Heart left ventricle (tissue), 16 donors: ENCODE measurements at places on chromosomes 7 and 10. TPM values are rescaled to one million over a fixed set of nuclear protein-coding genes. Genes with fewer than 3 reads are reported as not detected.

GRCh38 chr7:16129431-16130110 lies 291.8 kb downstream of the CRPPA start:
- no peak for DNase-seq

NUPR2 gene
- total RNA-seq: not detected

DNA sequence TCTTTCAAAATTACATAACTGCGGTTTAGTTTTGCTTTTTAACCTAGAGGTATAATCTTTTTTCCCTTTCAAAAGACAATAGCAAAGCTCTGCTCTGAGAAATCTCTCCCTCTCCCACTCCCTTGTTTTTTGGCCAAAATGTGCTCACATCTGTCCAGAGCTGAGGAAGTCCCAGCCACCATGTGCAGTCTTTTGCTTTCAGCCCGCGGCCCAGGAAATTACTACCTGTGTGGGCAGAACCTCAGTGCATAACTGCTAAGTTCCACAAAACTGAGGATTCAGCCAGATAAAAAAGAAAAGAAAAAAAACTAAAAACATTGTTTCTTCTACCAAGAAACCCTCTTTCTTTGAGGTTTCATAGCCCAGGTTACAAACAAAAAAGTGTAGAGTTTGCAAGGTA lies 115.0 kb upstream of the HGF start:
- DNase-seq: no peak

GRCh38 chr7:111362506-111363054 lies 199.7 kb downstream of the IMMP2L start:
- DNase-seq: no peak

MEOX2 gene
- total RNA-seq: 13.7 TPM

FLNC gene
- total RNA-seq: 1,170 TPM

GRCh38 chr10:61965703-61966395 lies 64.3 kb downstream of the ARID5B start:
- DNase-seq: no peak

- no peak for DNase-seq
Measured at GRCh38 chr10:120067427-120067826, 174.9 kb downstream of the SEC23IP start.

MARCHF5 gene
- 26.5 TPM for total RNA-seq

DNA sequence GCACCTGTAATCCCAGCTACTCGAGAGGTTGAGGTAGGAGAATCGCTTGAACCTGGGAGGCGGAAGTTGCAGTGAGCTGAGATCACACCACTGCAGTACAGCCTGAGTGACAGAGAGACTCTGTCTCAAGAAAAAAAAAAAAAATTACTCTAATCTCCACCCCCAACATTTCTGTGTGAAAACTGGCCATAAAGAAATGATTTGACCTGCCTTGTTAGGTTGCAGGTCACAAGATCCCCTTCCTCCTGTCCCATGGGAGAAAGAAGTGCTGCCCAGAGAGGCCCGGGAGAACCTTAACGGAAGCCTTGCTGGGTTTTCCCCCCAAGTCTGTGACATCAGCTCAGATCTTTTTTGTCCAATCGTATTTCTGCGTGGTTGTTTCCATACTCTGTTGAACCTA lies 8.7 kb upstream of the CALHM1 start:
- DNase-seq: peak; percentile 5

USP54 gene
- 37.3 TPM for total RNA-seq

SH2D4B gene
- total RNA-seq: not detected

SFTPA1 gene
- not detected for total RNA-seq

GRCh38 chr7:876972-877311 lies 588 bp downstream of the GET4 start:
- no peak for DNase-seq

- no peak for DNase-seq
Measured at GRCh38 chr10:73161662-73162061, 6.1 kb downstream of the ECD start.

SEMA3D gene
- total RNA-seq: 0.60 TPM

- DNase-seq: no peak
Measured at GRCh38 chr7:151088019-151088855, 2.0 kb downstream of the AGAP3 start.

PON1 gene
- total RNA-seq: not detected

C10orf143 gene
- 3.3 TPM for total RNA-seq

GRCh38 chr7:46449743-46450142 lies 528.7 kb upstream of the IGFBP3 start:
- DNase-seq: no peak

DNA sequence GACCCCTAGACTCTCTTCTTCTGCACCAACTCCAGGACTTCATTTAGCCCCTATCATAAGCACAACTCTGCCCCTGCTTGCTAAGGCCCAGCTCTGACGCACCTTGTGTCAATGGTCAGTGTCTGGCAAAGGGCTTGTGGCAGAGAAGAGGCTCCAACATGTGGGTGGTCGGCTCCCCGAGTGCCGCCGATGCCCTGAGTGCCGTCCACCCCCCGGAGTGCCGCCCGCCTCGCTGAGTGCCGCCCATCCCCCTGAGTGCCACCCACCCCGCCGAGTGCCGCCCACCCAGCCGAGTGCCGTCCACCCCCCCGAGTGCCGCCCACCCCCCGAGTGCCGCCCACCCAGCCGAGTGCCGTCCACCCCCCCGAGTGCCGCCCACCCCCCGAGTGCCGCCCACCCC lies 50.3 kb downstream of the ASB13 start:
- peak; percentile 51 for DNase-seq

CTBP2 gene
- 30.0 TPM for total RNA-seq

WDFY4 gene
- 2.2 TPM for total RNA-seq

DNA sequence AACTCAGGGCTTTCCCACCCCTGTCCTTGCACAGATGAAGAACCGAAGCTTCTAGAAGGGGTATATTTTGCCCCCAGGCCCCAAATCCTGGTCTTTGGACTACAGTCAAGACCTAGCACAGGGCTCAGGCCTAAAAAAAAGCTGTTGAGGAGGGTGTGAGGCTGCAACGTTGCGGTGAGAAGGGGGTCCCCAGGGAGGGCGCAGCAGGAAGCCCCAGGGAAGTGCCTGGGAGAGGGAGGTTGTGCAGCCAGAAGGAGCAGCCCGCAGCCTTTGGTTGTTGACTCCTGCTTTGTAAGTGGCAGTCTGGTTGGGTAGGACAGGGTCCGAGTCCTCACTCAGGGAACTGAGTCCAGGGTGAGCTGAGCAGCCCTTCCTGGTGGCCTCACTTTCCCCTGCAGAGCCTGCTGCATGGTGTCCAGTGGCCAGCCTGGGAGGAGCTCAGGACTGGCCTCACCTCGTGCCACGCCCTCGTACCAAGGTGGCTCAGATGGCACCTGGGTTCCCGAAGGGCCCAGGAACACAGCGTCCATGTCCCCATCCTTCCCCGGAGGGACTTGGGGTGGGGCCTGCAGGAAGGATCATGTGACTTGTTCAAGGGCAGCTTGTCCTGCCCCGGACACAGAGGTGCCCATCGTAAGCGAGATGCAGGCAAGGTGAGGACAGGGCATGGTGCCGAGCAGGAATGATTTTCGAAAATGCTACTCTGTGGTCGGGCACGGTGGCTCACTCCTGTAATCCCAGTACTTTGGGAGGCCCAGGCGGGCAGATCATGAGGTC lies 166.4 kb upstream of the TNRC18 start:
- no peak for DNase-seq

- DNase-seq: no peak
Measured at GRCh38 chr7:1012716-1013095, 29.7 kb downstream of the CYP2W1 start.

DNA sequence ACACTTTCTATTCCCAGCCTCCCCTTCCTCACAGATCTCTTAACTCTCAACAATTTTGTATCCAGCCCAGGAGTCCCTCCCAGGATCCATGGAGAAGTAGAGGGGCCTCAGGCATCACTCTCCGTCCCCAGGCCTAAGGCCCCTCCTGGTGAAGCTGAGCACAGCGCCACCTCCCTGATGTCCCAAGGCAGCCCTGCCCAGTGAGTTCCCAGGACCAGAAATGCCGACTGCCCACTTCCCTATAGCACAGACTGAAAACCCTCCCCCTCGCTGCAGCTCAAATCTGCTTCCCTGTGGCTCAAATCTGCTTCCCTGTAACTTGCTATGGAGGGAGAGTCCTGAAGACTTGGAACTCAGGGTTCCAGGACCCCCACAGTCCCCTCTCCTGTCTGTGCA lies 35.6 kb downstream of the YKT6 start:
- no peak for DNase-seq

- no peak for DNase-seq
Measured at GRCh38 chr10:64076322-64076940, 555.2 kb downstream of the REEP3 start.

FAM13C gene
- 8.3 TPM for total RNA-seq

GRCh38 chr10:74602576-74602975 lies 223.8 kb upstream of the KAT6B start:
- no peak for DNase-seq

DNA sequence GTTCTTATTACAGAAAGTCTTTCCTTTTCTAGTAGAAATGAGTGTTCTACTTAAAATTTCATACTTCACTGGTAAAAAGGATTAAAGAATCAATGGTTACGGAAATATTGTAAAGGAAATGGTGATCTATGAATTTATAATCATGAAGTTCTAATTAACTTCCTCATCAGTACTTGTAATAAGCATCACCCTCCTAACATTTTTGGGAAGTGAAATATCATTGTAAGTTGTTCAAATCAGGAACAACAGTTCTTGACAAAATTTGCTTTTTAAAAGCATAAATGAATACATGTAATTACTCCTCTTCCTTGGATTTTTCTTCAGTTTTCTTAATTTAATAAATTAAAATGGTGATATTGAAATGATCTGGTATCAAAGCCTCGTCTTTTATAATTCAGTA lies 5.6 kb upstream of the PCGF5 start:
- DNase-seq: no peak

DNA sequence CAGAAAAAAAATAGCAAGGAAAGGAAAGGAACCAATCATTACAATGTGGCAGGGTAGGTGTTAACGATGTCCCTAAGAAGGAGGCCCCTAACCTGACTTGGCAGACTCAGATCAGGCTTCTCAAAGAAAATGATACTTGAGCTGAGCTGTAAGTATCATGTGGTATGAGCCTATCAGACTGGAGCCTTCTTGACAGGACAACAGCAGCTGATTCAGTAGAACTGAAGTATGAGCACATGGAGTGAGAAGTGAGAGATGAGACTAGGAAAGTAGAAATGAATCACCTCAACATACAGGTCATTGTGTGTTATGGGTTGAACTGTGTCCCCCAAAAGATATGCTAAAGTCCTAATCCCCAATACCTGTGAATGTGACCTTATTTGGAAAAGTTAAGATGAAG lies 66.3 kb downstream of the MTERF1 start:
- no peak for DNase-seq

STEAP1 gene
- total RNA-seq: 0.64 TPM

HPS6 gene
- 10.0 TPM for total RNA-seq

SMO gene
- total RNA-seq: 3.8 TPM

DNA sequence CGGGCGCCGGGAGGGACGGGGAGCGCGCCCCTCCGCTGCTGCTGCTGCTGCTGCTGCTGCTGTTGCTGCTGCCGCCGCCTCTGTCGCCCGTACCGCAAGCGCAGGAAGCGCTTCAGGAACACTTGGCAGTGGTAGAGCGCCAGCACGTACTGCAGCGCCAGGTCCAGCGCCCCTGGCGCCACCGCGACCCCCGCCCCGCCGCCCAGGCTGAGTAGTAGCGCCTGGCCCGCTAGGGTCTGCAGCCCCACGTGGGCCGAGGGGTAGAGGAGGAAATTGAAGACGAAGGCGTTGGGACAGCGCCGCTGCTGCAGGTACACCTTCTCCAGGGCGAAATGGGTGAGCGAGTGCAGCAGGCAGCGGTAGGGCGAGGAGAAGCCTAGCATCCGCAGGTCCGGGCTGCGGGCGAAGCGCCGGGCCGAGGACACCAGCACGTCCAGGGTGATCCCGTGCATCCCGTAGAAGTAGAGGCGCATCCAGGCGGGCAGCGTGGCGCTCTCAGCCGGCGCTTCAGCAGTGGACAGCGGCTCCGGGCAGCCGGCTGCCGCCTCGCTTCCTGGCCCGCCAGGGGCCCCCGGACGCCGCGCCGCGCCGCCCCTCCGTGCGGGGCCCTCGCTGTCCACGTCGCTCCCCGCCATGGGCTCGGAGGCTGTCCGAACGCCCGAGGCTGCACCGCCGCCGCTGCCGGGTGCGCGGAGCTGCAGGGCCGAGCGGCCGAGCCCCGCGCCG lies at the start of gene TMEM229A:
Gene TMEM229A, minus strand, starts transcription at position 699 of the 726 bp plus-strand sequence. Its CDS starts 64 bp downstream, at position 635.
- DNase-seq: peak; percentile 65

DNA sequence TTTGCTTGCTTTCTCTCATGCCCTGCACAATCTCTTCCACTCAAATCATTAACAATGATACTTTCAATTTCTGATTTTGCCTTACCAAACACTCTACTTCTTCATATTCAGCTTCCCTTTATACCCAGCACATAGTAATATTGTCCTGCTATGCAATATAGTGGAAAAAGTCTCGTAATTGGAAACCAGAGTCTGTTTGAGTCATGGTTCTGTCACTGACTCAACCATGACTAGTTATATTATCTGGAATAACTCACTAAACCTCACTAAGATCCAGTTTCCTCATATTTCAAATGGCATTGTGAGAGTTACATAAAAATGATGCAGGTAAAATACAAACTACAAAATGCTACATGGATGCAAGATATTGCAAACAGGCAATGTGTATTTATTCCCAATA lies 98.5 kb upstream of the LRRTM3 start:
- DNase-seq: no peak

NAT16 gene
- total RNA-seq: not detected

DNA sequence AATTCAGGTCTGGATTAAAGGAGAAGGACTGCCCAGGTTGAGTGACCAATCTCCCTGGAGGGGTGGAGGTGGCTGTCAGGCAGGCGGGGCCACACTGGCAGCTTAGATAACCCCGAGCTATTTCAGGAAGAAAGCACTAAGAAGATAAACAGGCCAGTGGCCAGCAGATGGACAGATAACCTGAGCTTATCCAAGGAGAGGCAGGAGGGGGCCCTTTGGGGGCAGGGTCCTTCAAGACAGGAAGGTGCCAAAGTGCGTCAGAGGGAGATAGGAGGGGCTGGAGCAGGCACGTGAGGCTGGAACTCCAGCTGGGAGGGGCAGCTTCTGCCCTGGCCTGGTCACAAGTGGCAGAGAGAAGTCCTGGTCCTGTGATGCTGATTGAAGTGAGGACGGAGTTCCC lies 29.8 kb upstream of the PODXL start:
- peak; percentile 83 for DNase-seq

PLEKHS1 gene
- total RNA-seq: not detected

JAZF1 gene
- total RNA-seq: 26.4 TPM

DNA sequence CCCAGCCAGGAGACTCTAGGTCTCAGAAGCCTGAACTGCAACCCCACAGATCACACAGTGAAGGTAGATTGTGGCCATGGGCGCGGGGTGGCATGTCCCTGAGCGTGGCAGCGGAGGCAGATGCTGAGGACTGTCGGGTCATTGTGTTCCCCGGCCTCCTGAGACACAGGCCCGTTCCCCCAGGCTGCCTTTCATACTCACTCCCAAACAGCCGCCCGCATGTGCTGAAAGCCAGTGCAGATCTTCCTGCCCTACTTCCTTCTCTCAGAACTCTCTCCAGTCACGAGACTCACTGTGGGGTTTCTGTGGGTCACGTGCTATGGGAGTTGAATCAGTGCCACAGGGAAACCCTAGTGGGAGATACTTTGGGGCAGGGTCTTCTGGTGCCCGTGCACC lies 48.0 kb downstream of the ZNF467 start:
- no peak for DNase-seq

GRCh38 chr7:5117095-5117970 lies 71.7 kb downstream of the RBAK start:
- no peak for DNase-seq
